ENCODE measurements at places on chromosomes 7 and 10.

- DNase-seq = no peak
Observed at GRCh38 chr7:157643525-157643970, 306.7 kb downstream of the DNAJB6 start.

DNA sequence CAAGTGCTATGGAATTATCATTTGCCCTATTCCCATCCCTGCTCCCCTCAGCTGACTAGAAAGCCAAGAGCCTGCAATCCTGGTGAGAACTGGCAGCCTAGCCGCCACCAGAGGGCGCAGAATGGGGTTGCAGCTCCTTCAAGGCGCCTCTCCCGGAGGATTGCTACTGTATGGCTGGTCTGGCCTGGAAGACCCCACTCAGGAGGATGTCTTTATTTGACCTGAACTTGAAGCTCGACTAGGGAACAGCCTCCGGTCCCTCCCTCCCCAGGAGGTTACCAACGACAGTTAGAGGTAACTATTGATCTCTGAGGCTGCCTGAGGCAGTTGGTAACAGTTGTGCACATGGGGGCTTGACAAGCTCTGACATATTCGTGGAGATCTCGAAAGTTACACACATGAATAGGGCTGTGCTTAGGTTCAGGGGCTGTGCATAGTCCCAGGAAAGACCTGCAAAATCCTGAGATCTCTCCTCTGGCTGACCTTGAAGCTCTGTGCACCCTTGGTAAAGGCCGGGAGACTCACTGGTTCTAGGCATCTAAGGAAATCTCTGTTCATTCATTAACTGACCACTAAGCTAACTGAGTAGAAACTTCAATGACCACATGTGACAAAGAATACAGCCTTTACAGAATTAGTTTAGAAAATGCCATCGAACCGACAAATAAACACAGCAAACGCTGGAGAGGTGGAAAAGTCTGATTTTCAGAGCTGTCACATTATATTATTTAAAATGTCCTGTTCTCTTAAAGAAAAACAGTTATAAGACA, 65.7 kb downstream of the TSPAN12 start:
- DNase-seq = peak; percentile 95

- DNase-seq = no peak
Observed at GRCh38 chr10:44713307-44713706, 197.8 kb upstream of the TMEM72 start.

GRCh38 chr7:12674861-12675260, 12.6 kb upstream of the ARL4A start:
- peak; percentile 69 for DNase-seq

GRCh38 chr10:12707461-12708185, 293.9 kb downstream of the CCDC3 start:
- DNase-seq = peak; percentile 59

- DNase-seq = peak; percentile 92
Observed at GRCh38 chr7:121872831-121873288, at the start of gene PTPRZ1. TSS of gene PTPRZ1 (plus strand) at chr7:121873161. CDS start at chr7:121873500, 339 bp downstream.

DNA sequence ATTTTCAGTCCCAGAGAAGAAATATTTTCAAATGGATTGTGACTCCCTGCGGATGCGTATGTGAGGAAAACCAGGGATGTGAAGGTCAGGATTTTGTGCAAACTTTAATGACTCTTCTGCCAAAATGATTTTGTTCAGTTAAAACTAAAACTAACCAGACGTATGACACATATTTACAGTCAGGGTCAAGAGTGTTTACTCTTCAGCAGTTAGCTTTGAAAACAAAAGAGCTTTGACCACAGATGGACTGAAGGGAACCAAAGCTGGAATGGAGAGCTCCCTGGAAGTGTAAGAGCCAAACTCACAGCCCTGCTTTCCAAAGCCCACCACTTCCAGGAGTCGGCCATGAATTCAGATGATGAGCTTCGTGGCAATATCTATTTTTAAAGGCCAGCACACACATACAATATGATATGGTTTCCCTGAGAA, 15.5 kb downstream of the SVIL start:
- DNase-seq = peak; percentile 51

GRCh38 chr10:132466520-132467463, 69.8 kb downstream of the PWWP2B start:
- no peak for DNase-seq

Measured in NCI-H69 (cell line).